ENCODE measurements at places on chromosomes 11 and 22.
A peak's percentile ranks its signal among the peaks of the same experiment; 100 is the strongest.

DNA sequence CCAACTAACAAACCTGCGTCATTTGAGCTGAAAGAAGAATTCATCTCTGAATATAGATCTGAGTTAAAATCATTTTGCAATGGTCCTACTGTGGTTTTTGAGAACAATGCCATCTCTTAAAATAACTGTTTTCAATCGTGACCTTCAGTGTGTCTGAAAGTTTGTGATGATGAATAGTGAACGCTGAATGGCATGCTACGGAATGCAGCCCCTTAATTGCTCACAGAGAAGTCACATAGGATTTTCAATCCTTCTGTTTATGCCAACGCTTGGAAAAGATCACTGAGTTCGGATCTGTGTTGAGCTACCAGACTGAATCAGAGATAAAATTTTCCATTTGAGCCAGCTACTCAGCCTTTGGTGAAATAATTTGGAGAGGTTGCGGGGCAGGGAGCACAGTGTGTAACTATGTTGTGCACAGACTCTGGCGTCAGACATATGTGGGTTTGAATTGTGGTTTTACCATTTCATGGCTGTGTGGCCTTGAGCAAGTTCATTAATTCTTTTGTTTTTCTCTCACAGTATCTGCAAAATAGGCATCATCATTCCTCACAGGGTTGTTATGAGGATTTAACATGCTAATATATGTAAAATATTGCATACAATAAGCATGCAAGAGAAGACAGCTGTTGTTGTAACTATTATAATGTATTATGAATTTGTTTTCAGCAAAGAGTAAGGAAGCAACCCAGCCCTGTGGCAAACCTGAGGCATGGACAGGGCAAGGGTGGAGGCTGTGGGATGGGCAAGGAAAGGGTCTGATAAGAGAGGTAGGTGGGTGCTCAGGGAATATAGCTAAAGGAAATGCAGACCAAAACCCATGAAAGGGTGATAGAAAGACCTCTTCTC is 679.9 kb downstream of the KCNA4 start:
- no peak for DNase-seq

GRCh38 chr11:47607380-47607779 is 13.2 kb upstream of the C1QTNF4 start:
- DNase-seq: no peak

GRCh38 chr22:26619510-26619909 is 1.7 kb upstream of the CRYBB1 start:
- no peak for DNase-seq

DNA sequence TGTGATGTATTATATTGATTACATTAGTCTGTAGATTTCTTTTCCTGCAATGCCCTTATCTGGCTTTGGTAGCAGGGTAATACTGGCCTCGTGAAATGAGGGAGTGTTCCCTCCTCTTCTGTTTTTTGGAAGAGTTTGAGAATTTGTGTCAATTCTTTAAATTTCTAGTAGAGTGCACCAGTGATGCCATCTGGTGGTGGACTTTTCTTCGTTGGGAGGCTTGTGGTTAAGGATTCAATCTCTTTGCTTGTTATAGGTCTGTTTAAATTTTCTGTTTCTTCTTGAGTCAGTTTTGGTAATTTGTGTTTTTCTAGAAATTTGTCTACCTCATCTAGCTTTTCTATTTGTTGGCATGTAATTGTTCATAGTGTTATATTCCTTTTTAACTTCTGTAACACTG is 18.9 kb downstream of the SHANK3 start:
- peak; percentile 82 for DNase-seq

DNA sequence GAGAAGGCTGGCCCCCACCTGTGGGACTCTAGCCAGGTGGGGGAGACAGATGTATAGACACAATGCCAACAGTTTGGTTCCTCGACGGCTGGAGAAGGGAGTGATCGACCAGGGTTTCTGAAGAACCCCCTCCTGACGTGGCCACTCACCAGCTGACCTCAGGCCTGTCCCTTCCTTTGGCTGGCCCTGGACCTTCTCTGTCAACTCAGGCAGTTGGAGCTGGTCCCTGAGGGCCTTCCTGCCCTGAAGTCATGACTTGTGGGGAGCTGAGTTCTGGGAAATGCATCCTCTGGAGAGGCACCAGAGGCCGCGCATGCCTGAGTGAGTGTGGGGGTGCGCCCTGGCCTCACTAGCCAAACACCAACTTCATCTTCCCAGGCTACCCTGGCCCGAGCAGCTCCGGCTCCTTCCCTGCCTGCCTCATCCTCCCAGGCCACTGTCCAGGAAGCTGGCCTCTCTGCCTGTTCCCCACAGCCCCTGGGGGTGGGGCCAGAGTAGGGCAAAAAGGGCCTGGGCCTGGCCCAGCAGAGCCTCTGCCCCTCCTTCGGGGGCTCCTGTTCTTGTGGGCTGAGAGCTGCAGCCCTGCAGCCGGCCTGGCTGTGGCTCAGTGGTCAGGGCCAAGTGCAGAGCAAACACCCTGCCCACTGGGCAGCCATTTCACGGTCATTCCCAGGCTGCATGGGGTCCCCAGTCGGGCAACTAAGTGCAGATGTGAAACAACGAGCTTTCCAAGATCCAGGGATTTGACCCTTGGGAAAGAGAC is 23.6 kb downstream of the TXN2 start:
- no peak for DNase-seq

DNA sequence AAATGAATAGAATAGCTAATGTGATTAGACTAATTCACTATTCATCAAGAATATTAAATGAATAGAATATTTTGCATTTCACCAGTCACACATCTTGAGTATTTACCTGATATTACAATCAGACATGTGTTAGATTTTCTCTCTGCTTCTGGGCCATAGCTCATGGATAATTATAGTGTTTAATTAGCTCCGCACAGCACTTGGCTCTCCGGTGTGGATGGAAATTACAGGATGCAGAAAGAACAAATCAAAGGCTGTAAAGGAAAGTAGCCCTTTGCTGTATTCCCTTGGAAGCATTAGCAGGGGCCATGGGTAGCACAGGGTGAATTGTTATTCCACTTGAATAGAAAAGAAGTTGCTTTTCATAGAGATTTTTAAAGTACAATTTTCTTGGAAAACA is 320.3 kb upstream of the SORL1-AS1 start:
- DNase-seq: no peak

- DNase-seq: no peak
Observed at GRCh38 chr11:36628765-36629244, 30.8 kb upstream of the RAG2 start.

- DNase-seq: no peak
Observed at GRCh38 chr11:77141034-77141433, 13.0 kb downstream of the MYO7A start.

- peak; percentile 66 for DNase-seq
Observed at GRCh38 chr11:93613231-93613831, 48.2 kb upstream of the CEP295 start.

DNA sequence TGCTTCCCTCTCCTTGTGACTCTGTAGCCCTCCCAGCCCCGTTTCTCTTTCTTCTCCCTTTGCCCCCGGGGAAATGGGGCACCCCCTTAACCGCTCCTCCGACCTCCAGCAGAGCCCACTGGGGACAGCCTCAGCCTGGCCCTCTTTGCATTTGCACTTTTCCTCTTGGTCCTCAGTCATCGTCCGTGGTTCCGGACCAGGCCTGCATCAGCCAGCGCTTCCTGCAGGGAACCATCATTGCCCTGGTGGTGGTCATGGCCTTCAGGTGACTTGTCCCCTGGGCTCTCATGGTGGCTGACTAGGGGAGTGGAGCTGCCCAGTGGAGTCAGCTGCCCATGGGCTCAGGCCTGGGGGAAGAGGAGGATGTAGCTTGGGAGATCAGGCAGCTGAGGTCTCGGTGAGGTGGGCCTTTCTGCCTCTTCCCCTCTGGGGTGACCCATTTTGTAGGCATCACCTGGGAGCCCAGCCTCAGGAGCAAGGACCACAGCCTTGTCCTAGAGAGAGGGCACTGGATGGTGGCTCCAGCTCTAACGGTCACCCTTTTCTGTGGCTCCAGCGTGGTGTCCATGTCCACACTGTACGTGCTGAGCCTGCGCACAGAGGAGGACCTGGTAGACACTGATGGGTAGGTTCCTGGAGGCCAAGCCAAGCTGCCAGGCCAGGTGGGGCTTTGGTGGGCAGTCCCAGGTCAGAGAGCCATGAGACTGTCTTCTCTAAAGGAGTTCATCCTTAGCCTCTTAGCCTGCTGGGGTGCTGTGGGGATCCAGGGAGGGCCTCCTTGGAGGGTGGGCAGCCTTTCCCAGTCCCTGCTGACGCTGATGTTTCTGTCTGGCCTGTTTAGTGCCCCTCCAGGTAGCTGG is 12.5 kb downstream of the TMEM258 start:
- no peak for DNase-seq

DNA sequence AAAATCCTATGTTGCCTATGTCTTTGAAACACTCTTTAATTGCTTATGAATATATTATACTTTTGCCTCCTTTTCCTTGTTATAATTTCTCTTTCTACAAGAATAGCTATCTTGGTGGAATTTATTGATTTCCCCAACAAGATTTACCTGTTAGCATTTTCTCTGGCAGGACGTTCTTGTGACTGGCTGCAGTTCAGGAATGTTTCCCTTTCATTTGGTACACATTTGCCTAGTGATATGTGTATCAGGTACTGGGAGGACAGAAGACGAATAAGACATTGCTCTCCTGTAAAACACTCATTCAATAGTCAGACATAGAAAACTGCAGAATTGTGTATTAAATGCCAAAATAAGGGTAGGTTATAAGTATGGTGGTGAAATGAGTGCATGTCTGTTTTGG is 279.9 kb downstream of the FAT3 start:
- no peak for DNase-seq

GRCh38 chr11:123308077-123308476 is 113.0 kb upstream of the CLMP start:
- DNase-seq: peak; percentile 63

GRCh38 chr11:100403816-100404215 is 283.3 kb upstream of the ARHGAP42 start:
- no peak for DNase-seq
